ENCODE measurements at places on chromosomes 11 and 22. TPM values are rescaled to one million over a fixed set of nuclear protein-coding genes. Genes with fewer than 3 reads are reported as not detected.

The OR56A1 gene
- total RNA-seq, result not detected

The LAYN gene
- total RNA-seq, result 4.1 TPM

The LUZP2 gene
- not detected for total RNA-seq

The PLEKHB1 gene
- 0.81 TPM for total RNA-seq

The OR8U1 gene
- not detected for total RNA-seq

The PNPLA5 gene
- total RNA-seq, result not detected

Measured in A549 treated with Mapracorat at 1 μM for 4 hours (cell line).